Stimulated activated CD4-positive, alpha-beta T cell treated with anti-CD3 and anti-CD28 coated beads, Interleukin-1b, Interleukin-23, amount 100 ng/mL, for 4 hours (primary cell): ENCODE measurements at places on chromosomes 4 and X.

DNA sequence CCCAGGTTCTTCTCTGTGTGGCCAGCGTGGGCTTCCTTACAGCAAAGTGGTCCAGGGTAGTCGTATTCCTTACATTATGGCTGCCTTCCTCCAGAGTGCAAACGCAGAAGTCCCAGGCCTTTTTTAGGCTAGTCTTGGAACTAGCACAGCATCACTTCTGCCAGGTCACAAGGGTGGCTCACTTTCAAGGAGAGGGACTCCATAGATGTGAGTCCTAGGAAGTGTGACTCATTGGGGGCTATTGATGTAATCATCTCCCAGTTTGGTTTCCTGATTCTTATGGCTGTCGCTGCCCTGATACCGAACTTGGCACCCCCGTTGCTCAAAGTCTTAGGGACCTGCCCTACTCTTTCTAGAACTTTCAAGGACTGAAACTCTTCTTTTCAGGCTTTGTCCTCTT lies 140.0 kb downstream of the DCK start:
- DNase-seq, result no peak

DNA sequence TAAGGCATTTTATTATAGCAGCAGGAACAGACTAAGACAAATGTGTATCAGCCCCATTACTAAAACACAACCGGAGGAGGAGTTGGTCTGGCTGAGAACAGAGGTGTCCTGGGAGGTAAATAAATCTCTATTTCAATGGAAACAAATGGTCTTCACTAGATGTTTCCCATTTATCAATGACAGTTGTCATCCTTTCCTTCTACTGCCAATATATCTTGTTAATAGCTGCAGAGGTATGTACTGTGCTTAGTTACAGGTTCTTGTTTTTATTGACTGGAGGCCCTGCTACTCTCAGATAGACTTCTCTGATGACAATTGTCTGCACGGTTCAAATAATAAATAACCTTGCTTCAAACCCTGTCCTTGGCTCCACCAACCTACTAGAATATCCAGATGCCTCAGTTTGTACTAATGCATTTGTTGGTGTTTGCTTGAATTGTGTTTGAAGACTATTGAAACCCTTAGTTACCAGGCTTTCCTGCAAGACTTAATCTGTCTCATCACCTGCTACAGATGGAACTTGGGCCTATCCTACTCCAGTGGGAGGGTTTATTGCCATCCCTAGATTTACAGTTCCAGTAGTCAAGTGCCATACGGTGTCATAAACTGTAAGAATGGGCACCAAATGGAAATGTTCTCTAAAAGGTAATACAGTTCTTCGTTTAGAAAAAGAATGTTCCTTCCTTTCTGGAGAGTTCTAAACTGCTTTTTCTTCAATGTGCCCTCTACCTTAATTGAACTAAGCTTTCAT lies 29.8 kb upstream of the HPGDS start:
- DNase-seq, result no peak

DNA sequence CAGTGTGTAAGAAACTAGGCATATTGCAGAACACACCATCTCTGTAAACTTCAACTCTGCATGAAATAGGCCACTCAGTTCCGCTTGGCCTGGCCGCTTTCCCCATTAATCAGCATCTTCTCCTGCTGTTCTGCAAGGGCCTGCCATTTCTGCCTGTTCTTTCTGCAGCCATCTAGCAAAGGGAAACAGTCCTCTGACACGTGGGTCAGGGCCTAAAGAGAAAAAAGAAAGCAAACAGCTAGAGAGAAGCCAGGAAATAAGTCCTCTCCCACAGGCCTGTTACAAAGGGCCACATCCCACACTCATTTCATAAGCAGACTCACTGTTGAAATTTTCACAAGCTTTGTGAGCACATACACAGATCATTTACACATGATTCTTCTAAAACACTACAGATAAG lies 130.1 kb downstream of the PDE5A start:
- DNase-seq, result no peak

GRCh38 chr4:139950568-139950967 lies 203.4 kb downstream of the MAML3 start:
- DNase-seq, result no peak

- DNase-seq, result no peak
Measured at GRCh38 chrX:84168095-84168494, 19.9 kb downstream of the RPS6KA6 start.

DNA sequence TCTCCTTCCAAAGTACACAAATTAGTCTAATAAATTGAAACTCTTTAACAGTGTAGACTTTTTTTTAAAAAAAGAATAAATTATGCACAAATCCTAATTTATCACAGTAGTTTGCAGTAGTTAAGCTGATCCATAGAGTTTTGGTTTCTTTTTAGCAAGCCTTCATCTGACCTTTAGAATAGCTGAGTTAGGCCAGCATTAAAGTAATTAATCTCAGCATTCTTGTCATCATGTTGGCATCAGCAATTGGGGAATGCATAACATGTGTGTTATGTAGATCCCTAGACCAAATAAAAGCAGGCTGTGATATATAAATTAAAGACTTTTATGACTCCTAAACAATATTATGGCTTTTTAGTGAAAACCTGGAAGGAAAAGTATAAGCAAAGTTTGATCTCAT lies 426.5 kb upstream of the PABPC4L start:
- no peak for DNase-seq

DNA sequence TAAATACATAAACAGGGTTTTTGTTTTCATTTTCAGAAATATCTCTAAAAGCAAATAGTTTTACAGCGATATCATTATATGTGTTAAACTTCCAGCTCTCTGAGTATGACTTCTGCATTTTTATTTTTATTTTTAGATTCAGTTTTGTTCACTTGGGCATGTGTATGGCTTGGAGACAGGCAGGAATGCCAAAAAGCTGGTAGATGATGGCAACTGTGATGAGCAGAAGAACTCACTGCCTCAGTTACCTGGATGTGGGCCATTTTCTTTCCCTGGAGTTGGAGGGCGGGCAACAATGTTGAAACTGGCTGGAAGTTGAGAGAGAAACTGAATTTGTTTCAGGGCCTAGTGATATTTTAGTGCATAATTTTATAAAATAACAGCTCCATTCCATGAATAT lies 266.4 kb downstream of the ARHGAP24 start:
- DNase-seq, result no peak

DNA sequence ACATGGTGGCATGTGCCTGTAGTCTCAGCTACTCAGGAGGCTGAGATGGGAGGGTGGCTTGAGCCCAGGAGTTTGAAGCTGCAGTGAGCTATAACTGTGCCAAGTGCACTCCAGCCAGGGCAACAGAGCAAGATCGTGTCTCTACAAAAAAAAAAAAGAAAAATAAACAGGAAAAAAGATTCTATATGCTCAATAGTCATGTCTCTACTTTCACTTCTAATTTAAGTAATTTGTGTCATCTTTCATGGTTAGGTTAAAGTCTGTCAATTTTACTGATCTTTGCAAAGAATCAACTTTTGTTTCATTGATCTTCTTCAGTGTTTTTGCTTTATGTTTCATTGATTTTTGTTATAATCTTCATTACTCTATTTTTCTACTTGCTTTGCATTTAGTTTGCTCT lies 106.2 kb upstream of the MAB21L2 start:
- no peak for DNase-seq
